ENCODE measurements at places on chromosomes 11 and 22.

DNA sequence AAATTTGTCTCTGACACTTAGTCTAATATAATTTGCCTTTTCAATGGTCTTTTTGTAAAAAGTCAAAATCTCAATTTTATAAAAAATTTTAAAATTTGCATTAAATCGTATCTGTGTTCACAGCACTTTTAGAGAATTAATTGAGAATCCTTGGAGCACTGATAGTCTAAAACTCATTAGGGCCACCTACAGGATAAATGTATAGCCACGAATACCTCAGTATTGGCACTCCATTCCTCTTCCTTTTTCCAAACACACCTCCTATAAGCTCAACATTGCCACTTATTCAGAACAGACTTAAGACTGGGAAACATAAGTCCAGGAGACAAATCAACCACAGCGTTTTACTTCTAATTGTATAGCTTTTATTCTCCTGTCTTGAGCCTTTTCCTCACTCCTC, 776.0 kb upstream of the ARHGAP42 start:
- DNase-seq = no peak

GRCh38 chr11:121337740-121338272, 45.2 kb downstream of the SC5D start:
- no peak for DNase-seq

DNA sequence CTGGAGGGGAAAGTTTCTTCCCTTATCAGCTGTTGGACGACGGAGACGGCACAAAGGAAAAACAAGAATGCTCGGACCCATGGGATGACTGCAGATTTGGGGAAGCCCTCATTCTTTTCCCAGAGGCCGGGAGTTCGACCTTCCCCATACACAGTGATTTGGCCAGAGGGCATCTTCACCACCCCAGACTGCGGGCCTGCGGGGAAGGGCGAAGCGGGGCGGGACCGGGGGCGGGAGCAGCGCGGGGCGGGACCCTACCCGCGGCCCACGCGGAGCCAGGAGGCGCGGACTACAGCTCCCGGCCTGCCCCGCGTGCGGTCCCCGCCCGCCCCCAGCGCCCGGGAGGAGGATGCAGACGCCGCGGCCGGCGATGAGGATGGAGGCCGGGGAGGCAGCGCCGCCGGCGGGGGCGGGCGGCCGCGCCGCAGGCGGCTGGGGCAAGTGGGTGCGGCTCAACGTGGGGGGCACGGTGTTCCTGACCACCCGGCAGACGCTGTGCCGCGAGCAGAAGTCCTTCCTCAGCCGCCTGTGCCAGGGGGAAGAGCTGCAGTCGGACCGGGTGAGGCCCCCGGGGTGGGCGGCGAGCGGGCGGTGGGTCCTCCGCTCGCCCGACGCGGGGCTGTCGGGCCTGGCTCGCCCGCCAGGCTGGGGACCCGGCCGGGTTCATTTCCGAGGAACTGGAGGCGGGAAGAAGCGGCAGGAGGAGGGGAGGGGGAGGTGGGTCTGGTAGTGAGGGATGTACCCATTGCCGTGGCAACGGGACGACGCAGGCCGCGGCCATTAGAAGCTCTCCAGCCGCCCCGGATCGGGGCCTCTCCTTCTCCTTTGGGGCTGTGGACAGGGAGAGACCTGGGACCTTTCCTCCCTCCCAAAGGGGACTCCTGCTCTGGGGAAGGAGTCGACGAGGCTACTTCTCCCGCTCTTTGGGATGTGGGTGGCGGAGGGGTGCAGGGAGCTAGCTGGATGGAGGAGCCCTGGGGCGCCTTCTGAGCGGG, at the start of gene KCTD17:
Gene KCTD17, plus strand, starts transcription at position 352 of the 995 bp plus-strand sequence. Its CDS starts 19 bp downstream, at position 371.
- DNase-seq = peak; percentile 51

- no peak for DNase-seq
Measured at GRCh38 chr11:15227011-15227410, 112.3 kb downstream of the INSC start.

DNA sequence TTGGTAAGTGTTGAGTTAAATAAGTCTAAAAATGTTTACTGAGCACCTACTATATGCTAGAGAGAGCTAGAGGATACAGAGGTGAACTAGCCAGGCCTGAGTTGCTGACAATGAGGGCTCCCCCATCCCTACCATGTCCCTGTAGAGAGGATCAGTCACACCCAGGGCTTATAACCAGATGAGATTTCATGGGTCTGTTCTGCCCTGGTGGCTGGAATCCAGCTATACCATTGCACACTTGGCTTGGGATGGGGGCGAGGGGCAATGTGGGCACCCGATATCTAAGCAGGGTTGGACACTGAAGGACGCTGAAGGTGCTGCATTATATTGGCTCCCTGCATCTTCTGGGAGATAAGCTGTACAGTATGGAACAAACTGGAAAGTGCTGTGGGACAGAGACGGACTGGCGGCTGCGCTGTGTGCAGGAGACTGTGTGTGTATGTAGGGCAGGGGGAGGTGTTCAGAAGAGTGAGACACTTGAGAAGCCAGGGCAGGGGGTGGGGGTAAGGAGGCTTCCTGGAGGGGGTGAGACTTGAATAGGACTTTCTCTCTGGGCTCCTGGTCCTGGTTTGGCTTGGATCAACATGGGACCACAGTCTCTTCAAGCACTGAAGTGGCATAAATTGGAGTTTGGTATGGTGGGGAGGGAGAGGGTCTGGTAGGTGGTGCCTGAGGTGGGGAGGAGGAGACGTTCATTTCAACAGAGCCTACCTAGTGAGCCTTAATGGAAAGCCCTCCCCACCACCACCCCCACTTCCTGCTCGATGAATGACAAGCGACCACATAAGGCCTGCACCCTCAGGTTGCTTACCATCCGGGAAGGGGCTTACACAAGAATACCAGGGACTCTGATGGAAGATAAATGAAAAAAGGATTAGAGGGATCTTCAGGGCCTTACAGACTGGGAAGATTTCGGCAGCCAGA, 1.8 kb downstream of the CD82 start:
- no peak for DNase-seq

DNA sequence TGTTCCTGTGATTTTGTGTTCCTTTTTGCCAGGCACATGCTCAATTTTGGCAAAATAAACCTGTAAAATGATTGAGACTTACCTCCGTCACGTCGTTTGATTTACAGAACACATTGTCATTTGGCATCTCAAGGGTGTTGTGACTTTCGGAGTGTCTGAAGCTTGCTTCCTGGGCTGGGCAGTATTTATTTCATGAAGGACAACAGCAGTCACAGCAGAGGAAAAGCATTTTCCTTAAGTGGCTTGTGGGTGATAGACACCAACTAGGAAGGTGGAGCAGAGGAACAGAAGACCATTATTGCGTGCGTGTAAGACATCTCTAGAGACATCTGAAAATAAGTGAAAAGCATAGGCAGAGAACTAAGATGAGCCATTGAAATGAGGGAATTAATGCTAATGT, 80.2 kb downstream of the SLC36A4 start:
- DNase-seq = no peak

- DNase-seq = peak; percentile 48
Measured at GRCh38 chr11:47847892-47848699, at the start of gene NUP160. Gene NUP160, minus strand, starts transcription at chr11:47848350. Its CDS starts 32 bp downstream, at chr11:47848318.

GRCh38 chr11:87033561-87033960, 4.2 kb upstream of the TMEM135 start:
- DNase-seq = no peak

GRCh38 chr11:34948696-34949095, 32.3 kb downstream of the PDHX start:
- peak; percentile 84 for DNase-seq

GRCh38 chr22:39117585-39118191, 20.6 kb downstream of the APOBEC3H start:
- DNase-seq = peak; percentile 64

DNA sequence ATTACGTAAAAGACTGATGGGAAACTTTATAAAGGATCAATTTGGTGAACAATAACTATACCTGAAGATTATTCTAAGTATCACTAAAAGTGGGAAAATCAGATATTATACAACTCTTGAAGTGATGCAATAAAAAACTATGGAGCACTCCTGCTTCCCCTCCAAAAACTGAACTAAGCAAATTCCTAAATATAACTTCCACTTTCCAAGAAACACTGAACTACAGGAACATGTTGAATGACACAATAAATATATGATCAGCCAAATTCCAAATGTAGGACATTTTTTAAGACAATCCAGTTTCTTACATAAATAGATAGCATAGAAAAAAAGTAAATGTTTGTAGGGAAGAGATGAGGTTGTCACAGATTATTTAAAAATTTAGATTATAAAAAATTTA, 102.1 kb upstream of the APOA1 start:
- no peak for DNase-seq

DNA sequence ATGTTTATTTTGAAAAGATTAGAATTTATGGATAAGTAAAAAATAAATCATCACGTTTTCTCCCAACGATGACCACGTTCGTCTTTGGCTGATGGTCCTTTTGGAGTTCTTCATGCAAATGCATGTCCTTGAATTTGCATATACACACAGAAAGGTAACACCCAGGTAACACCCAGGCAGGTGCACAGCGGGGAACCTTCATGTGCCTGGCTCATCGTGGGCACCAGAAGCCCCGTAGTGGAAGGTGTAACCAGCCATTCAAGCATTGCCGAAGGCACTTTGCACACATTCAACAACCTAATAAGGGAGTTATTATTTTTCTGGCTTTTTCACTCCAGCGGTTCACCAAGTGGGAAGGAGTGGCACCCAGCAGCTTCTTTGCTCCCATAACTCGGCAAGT, 404.6 kb downstream of the TBC1D22A start:
- no peak for DNase-seq

DNA sequence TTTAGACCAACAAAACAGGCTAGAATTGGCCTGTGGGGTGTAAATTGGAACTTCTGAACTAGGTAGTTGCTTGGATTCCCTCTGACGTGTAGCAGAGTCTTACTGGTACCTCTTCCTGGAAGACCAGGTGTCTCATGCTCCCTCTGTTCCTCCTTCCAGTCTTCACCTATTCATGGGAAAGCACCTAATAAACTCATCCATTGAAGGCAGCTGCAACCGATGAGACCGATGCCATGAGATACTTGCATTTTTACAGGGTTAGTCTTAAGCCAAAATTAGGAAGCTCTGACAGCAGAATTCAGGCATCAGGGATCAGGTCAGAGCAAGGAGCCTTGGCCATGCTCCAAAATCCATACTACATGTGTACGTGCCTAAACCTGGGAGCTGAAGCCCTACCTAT, 13.2 kb upstream of the HEPHL1 start:
- no peak for DNase-seq

- DNase-seq = no peak
Measured at GRCh38 chr22:33737662-33738061, 182.6 kb downstream of the LARGE1 start.

DNA sequence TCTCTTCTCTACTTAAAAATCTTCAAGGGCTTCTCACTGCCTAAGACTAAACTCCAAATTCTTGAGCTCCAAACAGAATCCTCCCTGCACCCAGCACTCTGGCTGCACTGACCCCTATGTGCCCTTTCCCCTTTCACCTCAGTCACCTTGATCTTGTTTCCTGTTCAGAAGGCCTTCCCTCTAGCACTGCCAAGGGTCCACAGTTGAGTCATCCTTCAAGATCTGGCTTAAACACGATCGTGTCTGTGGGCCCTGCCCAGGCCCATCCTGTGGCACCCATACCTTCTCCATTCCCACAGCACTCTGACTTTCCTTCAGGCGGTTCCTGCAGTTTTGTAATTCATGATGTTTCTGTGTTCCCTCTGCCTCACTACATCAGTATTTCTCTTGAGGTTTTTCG, 129.2 kb downstream of the ARL14EP start:
- DNase-seq = no peak

DNA sequence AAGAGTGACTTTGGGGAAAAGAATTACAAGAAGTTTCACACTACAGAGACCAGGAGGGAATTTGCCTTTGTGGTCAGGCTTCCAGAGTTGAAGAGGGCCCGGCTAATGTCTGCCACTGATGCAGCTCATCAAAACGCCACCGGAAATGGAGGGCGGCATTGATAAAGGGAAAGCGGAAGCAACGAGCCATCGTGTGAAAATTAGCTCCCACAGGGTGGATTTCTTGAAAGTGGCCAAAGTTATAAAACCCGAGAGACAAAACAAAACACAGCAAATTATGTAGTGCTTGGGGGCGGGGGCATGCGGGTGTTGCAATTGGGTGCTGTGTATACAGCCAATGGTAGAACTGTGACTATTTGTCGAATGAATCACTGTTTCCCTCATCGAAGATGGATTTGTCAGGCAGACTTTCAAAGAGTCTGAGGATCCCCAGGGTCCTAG, 113.0 kb downstream of the ADAMTS15 start:
- DNase-seq = no peak

DNA sequence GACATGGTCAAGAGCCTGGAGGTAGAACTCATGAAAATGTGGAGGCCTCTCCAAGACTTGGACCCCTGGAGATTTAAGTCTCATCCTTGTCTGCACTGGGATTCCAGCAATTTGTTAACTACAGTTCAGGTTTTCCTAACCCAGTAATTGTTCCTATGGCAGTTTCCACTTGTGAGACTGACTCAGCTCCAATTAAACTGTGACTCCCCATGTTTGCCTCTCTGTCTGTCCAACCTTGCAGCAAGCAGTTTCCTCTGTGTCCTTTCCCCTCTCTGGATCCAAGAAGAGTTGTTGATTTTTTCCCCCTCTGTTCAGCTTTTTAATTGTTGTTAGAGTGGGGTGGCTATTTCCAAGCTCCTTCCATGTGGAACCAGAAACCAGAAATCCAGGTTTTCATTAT, 16.2 kb upstream of the ARHGAP20 start:
- DNase-seq = no peak

DNA sequence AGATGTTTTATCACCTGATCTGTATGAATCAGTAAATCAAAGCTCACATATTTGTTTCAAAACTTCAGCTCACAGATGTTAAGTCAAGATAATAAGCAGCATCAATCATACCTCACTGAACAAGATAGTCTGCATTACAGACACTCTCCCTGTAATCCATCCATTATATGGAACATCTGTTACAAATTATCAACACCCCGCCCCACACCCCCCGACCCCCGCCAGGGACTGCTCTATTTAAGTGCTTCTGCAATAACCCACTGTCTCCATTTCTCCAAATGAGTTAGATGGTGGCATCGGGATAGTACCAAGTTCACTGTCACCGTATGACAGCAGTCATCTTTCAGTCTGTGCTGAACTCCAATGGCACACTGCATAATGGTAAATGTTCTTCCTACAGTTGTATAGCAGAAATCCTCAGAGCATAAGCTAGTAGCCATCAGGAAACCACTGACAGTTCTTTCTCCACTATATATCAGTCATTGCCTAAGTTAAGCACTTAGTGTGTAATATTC, 447.0 kb upstream of the ARHGAP42 start:
- no peak for DNase-seq

- DNase-seq = peak; percentile 64
Measured at GRCh38 chr22:20130731-20131596, 640 bp upstream of the ZDHHC8 start.

DNA sequence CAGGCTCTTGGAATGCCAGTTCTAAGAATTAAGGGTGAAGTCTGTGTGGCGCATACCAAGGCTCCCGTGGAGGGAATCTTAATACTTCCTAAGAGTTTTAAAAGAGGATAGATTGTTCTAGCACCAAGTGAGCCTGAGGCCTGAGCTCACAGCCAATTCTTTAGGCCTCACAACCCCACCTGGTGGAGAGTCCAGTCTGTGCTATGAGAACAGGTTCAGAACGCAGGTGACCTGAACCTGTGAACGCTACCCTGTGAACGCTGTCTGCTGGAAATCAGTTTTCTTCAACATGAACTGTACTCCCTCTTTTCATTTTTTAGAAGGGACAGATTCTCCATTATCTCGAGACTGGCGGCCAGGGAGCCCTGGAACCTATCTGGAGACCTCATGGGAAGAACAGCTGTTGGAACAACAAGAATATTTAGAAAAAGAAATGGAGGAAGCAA, 43.2 kb upstream of the DLAT start:
- DNase-seq = peak; percentile 53

All from fibroblast of the aortic adventitia (primary cell).